ENCODE measurements at places on chromosomes 2 and 18. TPM values are rescaled to one million over a fixed set of nuclear protein-coding genes. Genes with fewer than 3 reads are reported as not detected.

DNA sequence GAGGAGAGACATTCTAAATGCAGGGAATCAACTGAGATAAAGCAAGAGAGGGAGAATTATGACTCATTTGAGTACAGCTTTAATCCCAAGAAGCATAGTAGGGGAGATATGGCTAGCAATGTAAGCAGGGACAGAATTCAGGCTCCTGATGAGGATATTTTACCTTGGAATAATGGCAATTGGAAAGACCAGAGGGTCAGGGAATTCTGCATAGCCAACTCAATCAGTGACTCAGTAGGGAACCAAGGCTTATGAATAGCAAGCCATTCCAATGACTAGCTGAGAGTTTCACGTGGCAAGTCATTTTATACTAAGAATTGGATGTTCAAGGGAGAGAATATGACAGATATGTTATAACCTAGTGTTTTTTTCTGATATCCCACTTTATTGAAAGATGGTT, 563.8 kb upstream of the NETO1 start:
- no peak for DNase-seq

DNA sequence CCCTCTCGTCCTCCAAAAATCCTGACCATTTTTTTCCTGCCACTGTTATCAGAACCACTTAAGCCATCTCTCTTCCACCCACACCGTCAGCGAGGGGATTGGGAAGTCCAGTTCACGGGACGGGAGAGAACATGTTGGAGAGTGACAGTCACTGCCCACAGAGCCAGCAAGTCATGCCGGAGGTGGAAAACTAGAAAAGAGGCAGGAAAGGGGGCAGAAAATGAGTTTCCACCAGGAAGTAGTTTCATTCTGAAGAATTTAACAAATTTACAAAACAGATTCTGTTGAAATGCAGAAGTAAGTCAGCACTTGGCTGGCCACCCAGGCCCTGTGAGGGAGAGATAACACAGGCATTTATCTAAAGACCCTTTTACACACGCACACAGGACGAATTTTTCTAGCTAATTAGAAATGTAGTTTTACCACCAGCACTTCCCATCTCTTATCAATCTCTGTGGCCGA, 431.3 kb downstream of the TSN start:
- no peak for DNase-seq

DNA sequence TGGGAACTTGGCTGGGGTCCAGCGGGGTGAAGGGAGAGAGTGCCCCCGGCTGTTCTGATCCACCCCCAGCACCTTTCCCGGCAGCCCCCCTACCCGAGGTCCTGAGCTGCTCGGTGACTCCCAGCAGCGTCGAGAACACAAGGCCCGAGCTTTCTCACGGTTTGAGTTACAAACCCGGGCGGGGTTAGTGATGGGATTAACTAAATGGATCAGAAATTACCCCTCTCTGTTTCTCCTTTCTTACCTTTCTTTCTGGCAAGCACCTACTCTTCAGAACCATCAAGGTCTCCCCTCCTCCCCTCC, 139.4 kb upstream of the GPC1 start:
- no peak for DNase-seq

DNA sequence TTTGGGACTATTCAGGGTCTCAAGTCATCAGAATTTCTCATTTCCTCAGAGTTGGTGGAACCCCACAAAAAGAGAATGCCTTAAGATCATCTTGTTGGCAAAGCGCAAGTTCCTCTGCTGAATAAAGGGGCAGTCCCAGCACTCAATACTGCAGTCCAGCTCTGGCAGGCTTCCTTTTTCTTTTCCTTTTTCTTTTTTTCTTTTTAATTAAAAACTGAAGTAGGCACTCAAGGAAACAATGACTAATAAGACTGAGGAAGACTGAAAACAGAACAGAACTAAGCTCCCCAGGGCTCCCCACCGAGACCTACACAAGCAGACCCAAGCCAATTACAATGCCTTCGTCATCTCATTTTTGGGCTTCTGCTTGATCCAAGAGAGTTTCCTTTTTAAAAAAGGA, 82.0 kb downstream of the STK39 start:
- DNase-seq: no peak

CNGA3 gene
- not detected for total RNA-seq

KCNG2 gene
- not detected for total RNA-seq

SAG gene
- 0.06 TPM for total RNA-seq

NEB gene
- 0.91 TPM for total RNA-seq

Data from CD4-positive, alpha-beta memory T cell (primary cell).